GM18507 (cell line): ENCODE measurements at places on chromosomes 6 and 20.

- no peak for DNase-seq
Measured at GRCh38 chr20:15923030-15923776, 650.0 kb downstream of the KIF16B start.

DNA sequence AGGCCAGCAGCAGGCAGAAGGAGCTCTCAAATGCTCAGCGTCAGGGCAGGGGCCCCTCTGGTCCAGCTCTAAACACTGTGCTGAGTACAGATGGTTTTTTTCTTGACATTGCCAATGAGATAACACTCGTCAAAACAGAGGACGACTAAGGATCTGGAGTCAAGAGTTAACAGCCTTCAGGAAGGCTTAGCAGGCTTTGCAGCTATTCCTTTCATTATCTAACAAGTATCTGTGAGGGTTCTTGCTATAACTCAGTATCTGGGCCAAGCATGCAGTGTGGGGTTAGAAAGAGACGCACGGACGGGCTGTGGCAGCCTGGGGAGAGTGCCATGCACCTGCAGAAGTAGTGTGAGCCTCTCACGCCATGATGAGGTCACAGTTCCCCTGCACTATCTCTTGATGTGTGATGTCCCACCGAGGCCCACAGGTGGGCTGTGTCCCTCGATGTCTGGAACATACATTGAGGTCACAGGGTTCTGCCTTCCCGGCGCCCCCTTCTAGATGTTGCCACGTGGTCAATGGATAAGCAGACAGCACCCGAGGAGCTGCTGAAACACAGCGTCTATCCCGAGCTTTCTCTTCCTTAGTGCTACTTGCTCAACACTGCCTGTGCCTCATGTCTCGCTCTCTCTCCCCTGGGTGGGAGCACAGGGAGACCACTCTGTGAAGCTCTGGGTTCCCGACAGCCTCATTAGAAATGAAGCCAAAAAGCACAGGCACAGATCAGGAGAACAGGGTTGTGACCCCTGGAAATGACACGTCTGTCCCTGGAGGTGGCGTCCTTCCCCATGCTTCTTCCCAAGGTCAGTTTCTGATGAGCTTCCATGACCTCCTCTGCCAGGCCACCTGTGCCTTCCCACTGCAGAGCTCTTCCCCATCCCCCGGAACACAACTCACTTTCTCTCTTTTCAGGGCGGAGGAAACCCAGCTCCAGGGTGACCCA, 85.5 kb upstream of the RPS6KA2 start:
- no peak for DNase-seq

GRCh38 chr6:162468326-162468725, 259.2 kb downstream of the PRKN start:
- DNase-seq: no peak

DNA sequence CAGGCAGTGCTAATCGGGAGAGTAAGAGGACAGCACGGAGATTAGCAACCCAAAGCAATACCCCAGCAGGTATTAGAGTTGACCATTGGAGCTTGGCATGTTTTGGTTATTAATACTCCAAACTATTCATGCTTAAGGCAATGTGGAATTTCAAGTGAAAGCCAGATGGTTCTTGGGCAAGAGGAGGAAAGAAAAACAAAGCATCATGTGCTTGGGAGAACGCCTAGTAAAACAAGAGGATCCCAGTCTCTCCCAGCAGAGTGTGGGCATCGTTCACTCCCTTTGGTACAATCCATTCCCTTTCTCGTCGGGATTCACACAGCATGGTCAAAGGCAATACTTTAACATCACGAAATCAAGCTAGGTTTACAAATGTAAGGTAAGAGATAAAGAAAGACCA, 349.8 kb downstream of the PRKN start:
- DNase-seq: no peak

GRCh38 chr6:144305985-144306384, 20.9 kb downstream of the UTRN start:
- no peak for DNase-seq

- no peak for DNase-seq
Measured at GRCh38 chr20:11158589-11158988, 484.8 kb upstream of the JAG1 start.

DNA sequence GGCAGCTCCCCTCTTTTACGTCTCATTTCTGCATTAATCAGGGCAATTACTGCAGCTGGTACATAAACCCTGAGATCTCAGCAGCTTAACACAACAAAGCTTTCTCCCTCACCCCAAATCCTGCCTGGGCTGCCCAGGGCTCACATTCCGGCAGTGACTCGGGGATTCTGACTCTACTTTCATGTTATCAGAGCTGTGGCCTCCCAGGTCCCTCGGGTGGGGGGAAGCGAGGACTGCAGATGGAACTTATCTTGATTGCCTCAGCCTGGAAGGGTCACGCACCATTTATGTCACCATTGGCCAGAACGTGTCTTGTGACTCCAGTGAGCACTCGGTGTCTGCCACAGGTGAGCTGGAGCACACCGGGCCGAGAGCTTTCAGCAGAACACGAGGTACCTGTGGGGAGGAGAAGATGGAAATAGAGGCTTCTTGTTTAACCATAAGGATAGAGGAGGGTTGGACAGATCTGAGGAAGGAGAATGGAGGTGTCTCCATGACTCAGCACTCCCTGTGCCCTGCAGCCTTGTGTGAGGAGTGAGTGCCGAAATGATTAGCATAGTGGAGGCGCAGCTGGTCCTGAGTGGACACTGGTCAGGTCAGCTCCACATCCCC, 88.5 kb upstream of the EXOC2 start:
- no peak for DNase-seq

DNA sequence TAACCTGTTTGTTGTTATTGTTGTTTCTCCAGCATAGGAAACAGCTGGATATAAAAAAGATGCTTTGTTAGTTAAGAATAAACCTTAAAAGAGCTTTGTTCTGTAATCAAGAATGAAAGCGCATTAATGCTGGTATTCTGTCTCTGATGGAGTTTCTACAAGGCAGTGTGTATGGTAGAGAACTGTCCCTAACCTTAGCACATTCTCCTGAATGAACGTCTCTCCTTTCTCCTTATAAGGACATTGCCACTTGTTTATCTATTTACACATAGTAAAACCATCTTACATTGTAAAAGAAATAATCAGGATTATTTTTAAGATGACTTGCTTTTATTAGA, 33.8 kb upstream of the LCA5 start:
- DNase-seq: no peak
